ENCODE measurements at places on chromosomes 16 and 17.

- DNase-seq: no peak
These were observed 4.9 kb upstream of the CIAO3 start for GRCh38 chr16:745739-746138.

DNA sequence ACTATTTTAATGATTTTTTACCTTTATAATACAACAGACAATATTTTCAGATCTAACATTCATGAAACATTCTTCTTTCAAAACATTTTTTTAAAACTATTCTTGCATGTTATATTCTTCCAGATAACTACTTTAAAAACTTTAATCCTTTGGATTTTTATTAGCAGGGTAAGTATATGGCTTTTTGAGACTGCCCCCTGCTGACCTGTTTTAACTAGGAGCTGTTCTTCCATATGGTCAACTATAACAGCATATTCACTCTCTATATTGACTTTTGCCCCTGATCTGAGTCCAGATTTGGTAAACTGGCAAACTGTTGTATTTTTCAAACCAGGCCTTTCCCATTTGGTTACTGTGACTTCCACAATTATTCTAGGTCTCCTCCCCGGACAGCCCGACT lies 16.5 kb downstream of the ZNF18 start:
- no peak for DNase-seq

GRCh38 chr17:77320485-77321256 lies 179.9 kb downstream of the SEC14L1 start:
- no peak for DNase-seq

DNA sequence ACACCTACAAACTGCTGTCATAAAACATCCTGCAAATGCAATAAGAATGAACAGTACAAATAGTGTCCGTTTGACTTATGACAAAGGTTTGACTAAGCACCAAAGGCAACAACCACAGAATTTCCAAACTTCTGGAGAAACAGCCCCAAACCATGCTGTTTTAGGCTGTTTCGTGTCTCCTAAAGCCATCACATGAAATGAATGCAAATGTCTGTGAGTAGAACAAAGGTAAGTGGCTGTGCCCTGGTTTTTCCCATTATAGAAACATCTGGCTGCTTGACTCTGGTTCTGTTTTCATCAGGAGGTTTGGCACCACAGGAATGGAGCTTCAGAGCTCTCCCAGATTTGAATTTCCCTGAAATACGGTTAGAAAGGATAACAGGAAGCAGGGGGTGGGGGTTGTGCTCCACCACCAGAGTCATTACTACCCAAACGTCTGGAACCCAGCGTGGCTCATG lies 4.6 kb upstream of the EMP2 start:
- DNase-seq: no peak

GRCh38 chr16:66933776-66934137 lies 445 bp downstream of the CIAO2B start:
- DNase-seq: peak; percentile 56

GRCh38 chr16:81785138-81785924 lies 6.2 kb downstream of the PLCG2 start:
- no peak for DNase-seq

DNA sequence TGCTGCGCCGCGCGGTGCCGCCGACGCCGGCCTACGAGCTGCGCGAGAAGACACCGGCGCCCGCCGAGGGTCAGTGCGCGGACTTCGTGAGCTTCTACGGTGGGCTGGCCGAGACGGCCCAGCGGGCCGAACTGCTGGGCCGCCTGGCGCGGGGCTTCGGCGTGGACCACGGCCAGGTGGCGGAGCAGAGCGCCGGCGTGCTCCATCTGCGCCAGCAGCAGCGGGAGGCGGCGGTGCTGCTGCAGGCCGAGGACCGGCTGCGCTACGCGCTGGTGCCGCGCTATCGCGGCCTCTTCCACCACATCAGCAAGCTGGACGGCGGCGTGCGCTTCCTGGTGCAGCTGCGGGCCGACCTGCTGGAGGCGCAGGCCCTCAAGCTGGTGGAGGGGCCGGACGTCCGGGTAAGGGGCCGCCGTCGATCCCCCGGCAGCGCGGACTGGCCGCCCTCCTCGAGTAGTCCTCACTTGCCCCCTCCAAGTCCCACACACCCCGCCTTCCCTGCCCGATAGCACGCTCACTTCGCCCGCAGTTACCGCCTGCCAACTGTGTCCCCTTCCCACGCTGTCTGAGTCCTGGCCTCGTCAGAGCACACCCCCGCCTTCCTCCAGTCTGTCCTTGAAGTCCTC lies 470 bp downstream of the MLYCD start:
- peak; percentile 18 for DNase-seq

- peak; percentile 77 for DNase-seq
These were observed at the start of gene SMURF2 for GRCh38 chr17:64661976-64662773. SMURF2 (minus strand) TSS chr17:64662307; CDS start chr17:64661880, 427 bp downstream.

- no peak for DNase-seq
These were observed 57.5 kb downstream of the METRNL start for GRCh38 chr17:83136931-83137330.

Data from activated CD4-positive, alpha-beta T cell treated with anti-CD3 and anti-CD28 coated beads, Interleukin-2, amount 50 U/mL, for 1 hour (primary cell).